ENCODE measurements at places on chromosomes 5 and 9.

- no peak for DNase-seq
Observed at GRCh38 chr9:76588316-76588715, 129.3 kb downstream of the GCNT1 start.

DNA sequence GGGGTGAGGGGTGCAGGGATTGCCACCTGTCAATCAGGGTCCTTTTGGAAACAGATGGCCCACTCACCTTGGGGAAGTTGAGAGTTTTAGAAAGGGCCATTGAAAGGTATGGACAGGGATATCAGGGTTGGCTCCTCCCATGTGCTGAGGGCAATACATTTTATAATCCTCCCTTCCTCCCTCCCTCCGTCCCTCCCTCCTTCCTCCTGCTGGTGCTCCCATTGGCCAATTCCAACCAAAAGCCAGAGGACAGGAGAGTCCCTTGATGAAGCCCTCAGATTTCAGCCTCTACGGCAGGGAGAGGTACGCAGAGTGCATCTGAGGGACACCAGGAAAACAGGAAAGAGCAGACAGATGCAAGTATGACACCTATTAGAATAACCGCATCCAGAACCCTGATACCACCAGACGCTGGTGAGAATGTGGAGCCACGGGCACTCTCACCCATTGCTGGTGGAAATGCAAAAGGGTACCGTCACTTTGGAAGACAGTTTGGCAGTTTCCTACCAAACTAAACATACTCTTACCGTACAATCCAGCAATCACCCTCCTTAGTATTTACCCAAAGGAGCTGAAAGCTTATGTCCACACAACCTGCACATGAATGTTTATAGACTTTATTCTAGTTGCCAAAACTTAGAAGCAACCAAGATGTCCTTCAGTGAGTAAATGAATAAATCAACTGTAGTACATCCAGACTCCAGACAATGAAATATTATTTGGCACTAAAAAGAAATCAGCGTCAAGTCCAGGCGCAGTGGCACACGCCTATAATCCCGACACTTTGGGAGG is 58.2 kb upstream of the OTULINL start:
- DNase-seq, result no peak

DNA sequence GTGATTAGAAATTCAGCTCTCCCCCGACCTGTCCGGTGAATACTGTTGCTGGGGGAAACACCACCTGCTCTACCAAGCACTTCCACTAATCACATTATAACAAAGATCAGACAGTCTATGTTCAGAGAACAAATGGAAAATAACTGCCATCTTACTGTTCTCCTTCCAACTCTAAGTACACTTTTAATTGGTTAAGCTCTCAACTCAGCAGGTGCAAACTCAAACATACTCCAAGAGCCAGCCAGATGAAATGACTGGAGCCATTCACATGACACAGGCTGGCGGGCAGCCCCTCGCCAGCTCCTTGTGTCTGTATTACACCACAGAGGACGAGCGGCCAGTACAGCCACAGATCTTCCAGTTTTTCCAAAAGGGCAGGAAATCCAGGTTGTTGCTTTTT is 16.1 kb downstream of the LIFR start:
- no peak for DNase-seq

- DNase-seq, result no peak
Observed at GRCh38 chr9:20437476-20437875, 184.8 kb downstream of the MLLT3 start.

GRCh38 chr5:126988021-126988569 is 42.3 kb downstream of the MARCHF3 start:
- no peak for DNase-seq

DNA sequence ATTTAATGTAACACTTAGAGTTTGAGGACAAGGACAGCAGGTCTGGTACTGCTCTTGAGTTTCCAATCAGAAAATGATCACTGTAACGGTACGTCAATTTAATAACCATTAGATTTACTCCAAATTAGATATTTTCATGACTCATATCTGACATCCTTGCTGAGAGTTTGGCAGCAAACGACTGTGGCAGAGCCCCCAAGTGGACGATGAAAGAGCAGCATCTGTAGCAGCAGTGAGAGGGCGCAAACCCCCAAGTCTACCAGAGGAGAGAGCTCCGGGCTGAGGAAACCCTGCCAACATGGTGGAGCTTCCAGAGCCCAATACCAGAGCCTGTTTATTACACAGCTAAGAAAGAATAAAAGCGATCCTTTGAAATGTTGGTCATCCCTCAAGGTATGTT is 73.2 kb upstream of the EPB41L4A start:
- DNase-seq, result no peak

All from activated effector memory CD4-positive, alpha-beta T cell treated with Interleukin-2 at 50 U/mL for 16 hours (primary cell).